ENCODE measurements at places on chromosomes 5 and 9.

DNA sequence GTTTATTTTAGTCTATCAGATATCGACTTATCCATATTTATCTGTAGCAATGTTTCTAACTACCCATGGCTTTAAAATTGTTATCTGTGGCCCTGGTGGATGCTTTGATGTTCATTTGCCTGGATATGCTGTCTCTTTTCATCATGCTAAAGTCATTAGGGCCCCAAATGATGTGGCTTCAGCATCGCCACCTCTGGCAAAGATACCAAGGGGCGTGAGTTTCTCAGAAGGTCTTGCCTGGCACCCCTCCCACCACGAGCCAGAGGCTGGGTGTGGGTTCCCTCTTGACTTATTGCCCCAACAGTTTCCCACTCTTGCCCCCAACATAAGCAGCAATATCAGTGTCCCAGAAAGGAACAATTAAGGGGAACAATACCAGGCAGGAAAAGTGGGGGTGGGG lies 5.4 kb downstream of the ROPN1L start:
- DNase-seq, result no peak

DNA sequence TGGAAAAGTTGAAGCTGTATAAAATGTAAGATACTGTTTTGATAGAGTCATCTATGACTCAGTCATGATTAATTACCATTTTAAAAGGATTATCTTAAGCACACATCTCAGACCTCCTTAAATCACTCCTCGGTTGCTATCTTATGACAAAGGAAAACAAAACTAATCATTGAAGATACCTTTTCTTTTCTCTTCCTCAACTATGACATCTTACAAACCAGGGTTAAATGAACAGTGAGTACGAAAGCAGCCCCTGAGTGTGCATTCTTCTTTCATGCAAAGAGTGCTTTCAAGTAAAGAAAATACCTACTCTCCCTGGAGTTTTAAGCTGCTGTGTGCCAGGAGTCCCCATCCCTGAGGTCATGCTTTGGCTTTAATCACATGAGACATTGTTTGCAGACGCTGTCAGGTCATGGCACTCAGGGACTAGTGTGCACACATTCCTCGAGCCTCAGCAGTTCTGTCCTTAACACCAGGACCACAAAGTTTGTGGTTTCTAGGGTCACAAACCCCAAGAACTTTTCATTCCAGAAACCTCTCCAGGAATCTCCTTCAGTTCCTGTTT lies 86.7 kb upstream of the ICE1 start:
- no peak for DNase-seq

DNA sequence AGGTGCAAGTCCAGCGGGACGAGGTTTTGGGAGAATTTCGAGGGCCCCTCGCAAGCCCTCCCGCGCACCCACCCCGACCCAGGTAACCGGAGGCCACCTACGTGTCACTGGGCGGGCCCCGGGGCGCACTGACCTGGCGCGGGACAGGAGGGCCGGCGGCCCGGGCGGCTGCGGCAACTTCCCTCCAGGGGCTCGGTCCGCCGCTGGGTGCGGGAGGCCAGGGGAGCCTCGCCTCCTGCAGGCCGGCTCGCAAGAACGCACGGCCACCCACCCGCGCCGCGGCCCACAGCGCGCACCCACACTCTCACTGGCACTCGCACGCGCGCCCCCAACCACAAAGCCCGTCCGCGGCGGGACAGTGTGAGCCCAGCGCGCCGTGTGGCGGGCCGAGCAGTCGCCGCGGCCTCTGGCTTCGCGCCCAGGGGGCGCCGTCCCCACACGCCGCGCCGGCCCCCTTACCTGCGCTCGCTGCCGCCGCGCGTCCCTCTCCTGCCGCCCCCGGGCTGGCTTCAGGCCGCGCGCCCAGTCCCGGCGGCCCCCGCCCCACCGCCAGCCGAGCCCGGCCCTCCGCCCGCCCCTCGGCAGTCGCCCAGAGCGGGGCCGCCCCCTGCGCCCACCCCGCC lies 451 bp downstream of the LPAR1 start:
- peak; percentile 35 for DNase-seq

DNA sequence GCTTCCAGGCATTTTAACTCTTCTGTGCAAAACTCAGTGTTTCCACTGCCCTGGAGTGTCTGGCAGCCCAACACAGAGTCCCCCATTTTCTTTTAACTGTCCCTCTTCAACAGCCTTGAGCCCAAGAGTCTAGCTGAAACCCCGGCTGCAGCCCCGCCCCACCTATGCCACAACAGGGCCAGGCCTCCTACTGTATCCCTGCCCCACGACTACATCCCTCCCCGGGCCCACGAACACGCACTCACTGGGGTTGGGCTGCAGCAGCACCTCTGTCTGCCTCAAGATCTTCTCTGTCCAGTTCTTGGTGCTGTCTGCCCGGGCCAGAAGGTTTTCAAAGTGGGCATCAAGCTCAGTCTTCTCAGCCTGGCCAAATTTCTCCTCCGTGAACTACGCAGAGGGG lies 6.1 kb downstream of the SH3GLB2 start:
- DNase-seq, result no peak

GRCh38 chr9:23683611-23684061 lies 142.4 kb downstream of the ELAVL2 start:
- no peak for DNase-seq

GRCh38 chr9:123371805-123372590 lies 16.0 kb downstream of the CRB2 start:
- no peak for DNase-seq

DNA sequence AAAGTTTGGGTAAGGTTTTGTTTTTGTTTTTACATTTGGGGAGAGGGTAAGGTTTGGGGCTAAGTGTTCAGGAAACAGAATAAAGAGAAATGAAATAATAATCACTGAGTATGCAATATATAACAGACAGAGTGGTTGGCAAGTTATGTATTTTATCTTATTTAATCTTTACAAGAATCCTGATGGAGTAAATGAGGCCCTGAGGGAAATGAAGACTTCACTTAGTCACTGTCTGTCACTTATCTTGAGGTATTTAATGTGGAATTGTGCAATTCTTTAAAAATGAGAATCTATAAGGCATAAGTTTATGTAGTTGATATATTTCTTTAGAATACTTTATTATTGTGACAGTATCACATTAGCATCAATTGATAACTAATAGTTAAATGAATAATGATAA lies 48.1 kb downstream of the TEK start:
- DNase-seq, result no peak
